ENCODE measurements at places on chromosomes 2 and 18.
A peak's percentile ranks its signal among the peaks of the same experiment; 100 is the strongest.

DNA sequence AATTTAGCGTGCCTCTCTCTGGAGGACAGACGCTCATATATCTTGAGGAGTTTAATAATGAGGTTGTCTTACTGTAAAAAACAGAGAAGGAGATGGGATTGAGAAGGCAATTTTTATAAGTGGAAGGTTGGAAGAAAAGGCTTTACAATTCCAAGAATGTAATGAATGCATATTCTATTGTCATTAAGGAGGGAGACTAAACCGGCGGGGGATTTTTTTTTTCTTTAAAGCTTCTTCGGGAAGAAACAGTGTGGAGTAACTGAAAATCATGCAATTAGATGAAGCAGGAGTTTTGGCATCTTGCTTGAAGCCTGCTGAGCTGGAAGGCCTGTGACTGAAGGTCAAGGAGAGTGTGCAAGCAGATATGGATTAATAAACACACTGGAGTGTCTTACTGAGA, 124.4 kb downstream of the HRH4 start:
- ATAC-seq = no peak

DNA sequence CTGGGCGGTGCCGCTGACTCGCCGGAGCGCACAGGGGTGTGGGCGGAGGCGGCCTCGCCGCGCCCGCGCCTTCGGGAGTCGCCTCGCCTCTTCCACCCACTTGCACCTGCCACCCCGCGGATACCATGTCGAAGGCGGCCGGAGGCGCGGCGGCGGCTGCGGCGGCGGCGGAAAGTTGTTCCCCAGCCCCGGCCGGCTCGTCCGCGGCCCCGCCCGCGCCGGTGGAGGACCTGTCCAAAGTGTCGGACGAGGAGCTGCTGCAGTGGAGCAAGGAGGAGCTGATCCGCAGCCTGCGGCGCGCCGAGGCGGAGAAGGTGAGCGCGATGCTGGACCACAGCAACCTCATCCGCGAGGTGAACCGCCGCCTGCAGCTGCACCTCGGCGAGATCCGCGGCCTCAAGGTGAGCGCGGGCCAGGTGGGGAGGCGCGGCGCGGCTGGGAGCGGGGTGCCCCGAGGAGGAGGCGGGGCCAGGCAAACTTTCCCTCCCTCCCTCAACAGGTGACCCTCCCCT, 766 bp downstream of the CCDC85A start:
- ATAC-seq = peak; percentile 4

DNA sequence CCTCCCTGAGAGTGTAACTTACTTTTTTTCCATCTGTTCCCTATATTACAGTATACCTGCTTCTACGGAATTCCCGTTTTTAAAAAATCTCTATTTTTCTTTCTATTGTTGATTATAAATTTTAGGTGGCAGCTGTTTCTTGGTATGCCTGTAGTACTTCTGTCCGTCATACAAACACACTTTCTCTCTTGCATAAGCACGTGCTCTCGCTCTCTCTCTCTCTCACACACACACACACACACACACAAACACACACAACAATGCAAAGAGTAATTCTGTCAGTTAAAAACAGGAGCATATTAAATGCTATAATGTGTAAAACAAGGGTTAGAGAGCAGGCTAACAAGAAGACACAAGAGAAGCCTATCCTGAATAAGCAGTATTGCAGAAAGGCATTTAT, 140.5 kb downstream of the THADA start:
- no peak for ATAC-seq

DNA sequence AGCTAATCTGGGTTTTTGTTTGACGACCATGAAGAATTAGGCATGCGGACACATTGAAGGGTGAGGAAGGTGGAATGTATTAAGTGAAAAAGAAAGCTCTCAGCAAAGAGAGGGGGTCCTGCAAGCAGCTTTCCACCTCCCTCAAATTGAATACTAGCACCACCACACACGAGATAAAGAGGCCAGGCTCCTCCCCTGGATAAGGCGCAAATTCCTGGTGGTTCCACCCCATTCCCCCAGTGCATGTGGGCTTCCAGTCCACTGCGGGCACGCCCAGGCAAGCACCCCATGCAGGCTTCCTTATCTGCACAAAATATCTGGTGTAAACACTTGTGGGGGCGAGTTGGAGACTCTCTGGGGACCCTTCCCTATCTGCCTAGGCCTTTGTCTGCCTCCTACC, 857.3 kb downstream of the CPS1 start:
- no peak for ATAC-seq

- ATAC-seq = no peak
These were observed 200.5 kb downstream of the KLHL29 start for GRCh38 chr2:23585273-23586170.

DNA sequence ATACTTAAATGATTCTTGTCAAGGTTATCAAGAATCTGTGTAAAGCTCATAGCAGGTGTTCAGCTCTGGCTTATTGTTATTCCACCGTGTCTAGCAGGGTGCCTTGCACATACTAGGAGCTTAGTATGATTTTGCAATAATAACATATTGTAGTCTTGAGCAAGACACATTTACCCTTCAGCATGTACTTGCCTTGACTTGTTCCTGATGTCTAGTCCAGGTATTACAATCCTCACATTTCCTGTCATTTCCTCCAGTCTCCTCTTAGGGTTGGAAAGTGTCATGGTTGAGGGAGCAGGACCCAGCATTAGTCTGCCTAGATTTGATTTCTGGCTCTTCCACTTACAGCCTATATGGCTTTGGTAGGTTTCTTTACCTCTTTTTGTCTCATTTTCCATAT, 246.1 kb downstream of the RAD51AP2 start:
- ATAC-seq = no peak

DNA sequence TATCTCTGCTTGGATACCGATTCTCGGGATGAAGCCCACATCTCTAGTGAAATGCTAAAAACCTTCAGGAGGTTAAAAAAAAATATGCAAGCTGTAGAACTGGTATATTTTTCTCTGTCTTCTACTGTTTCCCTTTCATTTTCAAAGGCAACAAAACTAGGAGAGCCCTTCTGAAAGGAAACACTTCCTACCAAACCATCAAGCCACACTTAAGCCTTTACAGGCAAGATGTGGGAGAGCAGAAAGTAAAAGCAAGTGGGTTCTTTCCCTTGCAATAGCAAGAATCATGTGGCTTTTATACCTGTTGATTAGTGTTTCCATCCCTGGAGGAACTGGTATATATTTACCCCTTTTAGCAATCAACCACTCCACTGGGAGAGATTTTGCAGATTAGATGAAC, 147.9 kb upstream of the ACAA2 start:
- no peak for ATAC-seq

DNA sequence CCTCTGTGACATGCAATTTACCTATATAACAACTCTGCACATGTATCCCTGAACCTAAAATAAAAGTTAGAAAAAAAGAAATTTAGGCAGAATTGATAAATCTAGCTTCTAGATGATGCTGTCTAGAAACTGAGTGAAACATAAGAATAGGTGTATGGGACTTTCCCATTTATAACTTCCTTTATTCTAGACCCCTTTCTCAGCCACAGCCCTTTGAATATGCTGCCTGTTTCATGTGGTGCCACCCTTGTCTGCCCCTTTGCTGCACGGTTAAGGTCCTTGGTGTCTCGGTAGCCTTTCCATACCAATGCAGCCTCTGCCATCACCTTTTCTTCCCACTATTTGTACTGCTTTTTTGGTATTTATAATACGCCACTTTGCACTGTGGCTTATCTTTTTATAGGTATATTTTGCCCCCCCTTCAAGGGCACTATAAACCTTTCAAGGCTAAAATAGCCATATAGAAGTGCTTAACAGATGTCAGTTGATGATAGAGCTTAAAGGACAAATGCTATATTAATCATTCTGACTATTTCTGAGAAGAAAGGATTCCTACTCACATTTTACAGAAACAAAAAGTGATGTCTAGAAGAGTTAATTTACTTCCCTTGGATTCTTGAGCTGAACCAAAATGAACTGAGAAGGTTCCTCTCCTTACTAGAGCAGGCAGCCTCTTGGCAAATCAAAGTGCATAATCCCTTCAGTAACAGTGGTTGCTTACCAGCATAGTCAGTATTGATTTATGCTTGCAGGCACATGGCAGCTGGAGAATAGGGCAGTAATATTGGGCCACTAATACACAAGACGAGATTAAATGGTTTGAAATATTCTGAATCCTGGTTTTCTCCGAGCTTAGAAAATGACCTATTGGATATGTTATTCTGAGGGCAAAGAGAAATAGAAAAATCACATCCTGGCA, 88.1 kb upstream of the CYP26B1 start:
- ATAC-seq = no peak

GRCh38 chr2:207911856-207912255, 113.5 kb downstream of the PLEKHM3 start:
- no peak for ATAC-seq

GRCh38 chr2:19219060-19219459, 139.4 kb downstream of the OSR1 start:
- ATAC-seq = no peak

GRCh38 chr2:146477383-146477782, 1367.4 kb upstream of the ACVR2A start:
- no peak for ATAC-seq

DNA sequence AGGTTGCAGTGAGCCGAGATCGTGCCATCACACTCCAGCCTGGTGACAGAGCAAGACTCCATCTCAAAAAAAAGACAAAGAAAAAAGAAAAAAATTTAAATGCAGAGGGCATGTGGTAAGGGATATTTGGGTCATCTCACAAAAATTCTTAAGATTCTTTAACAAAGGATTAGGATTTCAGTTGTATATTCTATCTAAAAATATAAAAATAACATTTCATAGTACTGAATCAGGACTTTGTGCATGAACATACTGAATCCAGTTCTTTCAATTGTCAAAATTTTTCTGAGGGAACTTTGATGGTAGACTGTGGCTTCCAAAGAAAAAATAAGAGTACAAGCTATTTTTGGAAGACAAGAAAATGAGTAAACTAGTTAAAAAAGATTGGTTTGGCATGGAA, 6.5 kb upstream of the PPP3R1 start:
- ATAC-seq = no peak

GRCh38 chr18:68960355-68960754, 162.5 kb downstream of the CCDC102B start:
- ATAC-seq = no peak

GRCh38 chr2:190103144-190103543, 40.6 kb upstream of the MSTN start:
- no peak for ATAC-seq

GRCh38 chr18:22697561-22697960, 235.6 kb upstream of the RBBP8 start:
- no peak for ATAC-seq

All from gastroesophageal sphincter (tissue), 4 donors.